Hippocampal formation (tissue), 2 donors: ENCODE measurements at places on chromosomes 7 and 10.

- no peak for DNase-seq
These were observed 248.5 kb upstream of the GRB10 start for GRCh38 chr7:51031216-51031615.

- DNase-seq: no peak
These were observed 284.3 kb downstream of the SORCS3 start for GRCh38 chr10:104925232-104925851.

- no peak for DNase-seq
These were observed 150.2 kb upstream of the EEPD1 start for GRCh38 chr7:36002900-36003299.

DNA sequence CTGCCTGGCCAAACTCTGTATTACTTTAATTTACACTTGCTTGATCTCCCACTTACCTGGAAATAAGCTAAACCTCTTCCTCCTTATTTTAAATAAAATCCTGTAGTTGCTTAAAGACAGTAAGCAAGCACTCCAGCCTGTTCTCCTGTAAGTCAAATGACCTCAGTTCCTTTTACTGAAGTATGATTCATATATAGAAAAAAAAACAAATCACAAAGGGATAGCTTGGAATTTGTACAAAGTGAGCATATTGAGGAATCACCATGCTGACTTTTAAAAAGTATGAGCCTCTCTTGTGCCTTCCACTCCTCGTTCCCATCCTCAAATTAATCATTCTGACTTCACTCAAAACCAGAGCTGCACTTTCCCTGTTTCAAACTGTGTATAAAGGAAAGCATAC, 52.0 kb downstream of the C10orf90 start:
- DNase-seq: no peak

DNA sequence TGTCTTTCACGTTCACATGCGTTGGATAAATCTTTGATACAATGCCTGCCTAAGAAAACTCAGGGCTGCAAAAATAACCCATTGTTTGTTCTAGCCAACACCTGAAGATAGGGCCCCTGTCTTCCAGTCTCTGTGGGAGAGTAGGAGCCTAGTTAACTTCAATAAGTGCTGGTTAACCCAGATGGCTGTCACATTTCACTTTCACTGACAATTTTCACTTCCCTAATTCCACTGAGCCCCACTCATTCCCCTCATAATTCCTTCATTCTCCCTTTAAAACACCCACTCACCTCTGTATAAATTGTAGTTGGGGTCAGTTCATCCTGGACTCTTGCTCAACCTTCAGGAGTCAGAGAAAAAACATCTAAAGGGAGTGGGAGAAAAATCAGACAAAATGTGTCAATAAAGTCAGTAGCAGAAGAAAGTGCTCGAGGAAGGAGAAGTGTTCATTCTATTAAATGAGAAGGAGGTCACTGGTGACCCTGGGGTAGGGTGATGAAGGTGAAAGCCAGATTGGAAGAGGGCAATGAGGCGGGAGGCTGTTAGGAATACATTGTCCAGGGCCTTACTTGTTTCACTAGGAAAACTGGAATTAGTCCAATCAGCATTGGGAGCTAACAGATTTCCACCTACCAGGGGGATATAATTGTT, 51.2 kb upstream of the ABI1 start:
- no peak for DNase-seq

GRCh38 chr10:119480667-119481066, 61.9 kb downstream of the RGS10 start:
- no peak for DNase-seq

DNA sequence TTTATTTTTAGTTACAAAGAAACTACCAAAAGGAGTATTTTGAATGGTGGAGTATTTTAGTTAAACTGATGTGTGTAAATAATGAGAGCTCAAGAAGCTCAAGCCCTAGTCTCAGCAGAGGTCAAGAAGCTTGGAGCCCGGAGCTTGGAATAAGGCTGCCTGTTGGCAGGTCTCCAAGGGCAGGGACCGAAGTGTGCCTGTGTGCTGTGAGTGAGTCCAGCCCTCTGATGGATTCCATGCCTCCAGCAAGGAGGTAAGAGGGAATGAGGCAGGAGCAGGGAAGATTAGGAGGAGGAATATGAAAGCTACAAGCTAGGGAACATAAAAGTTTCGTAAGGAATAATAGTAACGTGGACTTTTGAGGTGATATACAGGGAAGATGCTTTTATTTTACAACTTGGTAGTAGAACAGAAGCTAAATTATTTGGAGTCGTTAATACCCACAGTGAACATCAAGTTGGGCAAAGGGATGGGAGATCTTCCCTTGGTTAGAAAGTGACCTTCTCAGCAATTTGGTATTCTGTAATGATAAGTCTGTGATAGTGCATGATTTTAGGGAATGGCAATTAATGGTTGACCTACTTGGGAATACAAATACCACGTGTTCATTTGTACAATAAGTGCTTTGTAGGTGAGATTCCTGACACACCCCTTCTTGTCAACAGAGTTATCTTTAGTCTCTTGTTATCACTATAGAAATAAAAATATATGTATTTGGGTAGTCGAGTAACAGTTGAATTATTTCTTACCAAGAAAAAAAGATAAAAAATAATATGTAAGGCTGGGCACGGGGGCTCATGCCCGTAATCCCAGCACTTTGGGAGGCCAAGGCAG, 4.6 kb downstream of the SEC23IP start:
- DNase-seq: no peak

GRCh38 chr10:9147475-9147874, 1093.0 kb downstream of the GATA3 start:
- DNase-seq: no peak

DNA sequence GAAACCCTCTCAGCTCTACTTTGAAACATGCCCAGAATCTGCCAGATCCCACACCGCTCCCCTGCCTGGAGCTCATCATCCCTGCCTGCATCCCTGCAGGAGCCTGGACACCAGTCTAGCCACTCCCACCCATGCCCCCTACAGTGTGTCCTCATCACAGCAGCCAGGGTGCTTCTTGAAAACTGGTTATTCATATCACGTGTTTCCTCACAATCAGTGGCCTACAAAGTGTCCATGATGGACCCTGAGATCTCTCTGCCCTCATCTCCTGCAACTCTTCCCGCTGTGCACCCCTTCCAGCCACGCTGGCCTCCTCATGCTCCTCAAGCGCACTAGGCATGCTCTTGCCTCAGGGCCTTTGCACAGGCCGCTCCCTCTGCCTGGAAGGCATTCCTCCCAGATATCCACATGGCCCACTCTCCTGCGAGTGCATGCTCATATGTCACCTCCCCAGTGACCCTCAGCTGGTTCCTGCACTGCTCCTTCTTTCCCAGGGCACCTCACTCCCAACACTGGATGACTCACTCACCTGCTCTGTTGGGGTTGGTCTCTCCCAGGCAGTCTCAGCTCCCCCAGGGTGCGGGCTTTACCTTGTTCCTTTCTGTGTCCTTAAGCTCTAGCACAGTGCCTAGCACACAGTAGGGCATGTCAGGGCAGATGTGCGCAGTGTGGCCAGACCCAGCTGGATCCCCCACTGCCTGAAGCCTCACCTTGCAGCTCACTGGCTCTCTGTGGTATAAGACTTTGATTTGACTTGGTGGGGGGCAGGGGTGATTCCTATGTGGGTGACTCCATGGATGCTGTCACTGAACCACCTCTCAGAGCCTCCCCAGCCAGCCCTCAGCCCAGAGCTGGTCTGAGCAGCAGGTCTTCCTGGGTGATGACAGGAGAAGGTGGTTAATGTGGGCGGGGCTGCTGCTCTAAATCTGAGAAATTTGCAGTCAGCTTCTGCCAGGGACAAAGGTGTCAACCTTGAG, 37.3 kb downstream of the CDH23 start:
- DNase-seq: no peak

DNA sequence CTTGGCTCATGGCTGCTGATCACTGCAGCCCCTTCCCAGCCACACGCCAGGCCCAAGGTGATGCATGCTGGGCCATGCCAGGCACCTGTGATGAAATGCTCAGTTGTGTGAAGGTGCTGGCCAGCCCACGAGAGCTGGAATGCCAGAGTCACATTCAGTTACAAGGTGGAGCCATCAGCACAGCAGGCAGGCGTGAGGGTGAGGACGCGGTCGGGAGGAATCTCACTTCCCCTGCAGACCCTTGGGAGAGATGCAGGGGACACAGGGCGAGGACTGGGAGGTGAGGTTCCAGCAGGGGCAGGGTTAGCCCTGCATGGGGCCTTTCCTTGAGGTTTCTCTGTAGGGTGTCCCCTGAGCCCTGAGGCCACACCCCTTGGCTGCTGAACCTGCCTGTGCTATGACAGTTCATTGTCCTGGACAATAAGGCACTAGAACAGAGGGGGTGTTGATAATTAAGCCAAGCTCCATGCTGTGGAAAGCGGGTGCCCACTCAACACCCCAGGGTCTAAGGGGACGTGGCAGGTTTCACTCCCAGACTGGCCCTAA, 82.4 kb downstream of the ADARB2 start:
- no peak for DNase-seq

DNA sequence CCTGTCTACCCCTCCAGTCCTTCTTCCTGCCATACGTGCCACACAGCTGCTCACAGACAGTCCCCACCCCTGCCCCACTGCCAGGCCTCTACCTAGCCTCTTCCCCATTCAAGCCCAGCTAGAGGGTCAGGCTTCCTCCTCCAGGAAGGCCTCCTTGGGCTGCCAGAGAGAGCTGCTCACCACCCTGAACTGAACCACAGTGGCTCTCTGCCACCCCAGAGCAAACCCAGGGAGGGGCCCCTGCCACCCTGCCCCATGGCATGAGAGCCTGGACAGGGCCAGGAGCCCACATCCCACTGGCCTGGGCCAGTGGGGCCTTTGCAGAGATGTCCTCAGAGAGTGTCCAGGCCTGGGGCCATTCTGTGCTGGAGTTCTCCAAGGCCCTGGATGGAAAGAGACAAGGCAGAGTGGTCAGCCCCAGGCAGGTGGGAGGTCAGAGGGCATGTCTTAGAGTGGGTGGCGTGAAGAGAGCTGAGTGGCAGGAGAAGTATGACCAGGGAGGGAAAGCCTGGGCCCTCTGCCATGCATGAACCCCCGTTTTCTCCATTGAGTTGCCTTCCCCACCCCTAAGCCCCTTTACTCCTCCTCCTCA, 40.4 kb downstream of the TMEM270 start:
- DNase-seq: no peak

DNA sequence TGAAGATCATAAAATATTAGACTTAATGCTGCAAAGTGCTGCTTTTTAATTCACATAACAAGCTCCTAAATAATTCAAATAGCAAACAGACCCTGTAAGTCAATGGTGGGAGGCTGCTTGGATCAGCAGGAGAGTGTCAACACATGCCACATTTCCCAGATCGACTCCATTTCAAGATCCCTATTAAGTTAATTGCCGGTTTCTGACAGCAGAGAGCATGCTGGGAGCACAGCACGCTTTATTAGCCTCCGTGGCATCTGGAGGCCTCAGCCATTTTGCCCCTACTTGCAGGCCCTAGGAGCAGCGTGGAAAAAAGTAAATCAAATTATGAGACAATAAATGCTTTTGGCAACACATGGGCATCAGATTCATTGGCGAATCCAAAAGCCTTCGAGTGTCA, 201.0 kb downstream of the EMX2 start:
- no peak for DNase-seq

GRCh38 chr10:72276421-72277339, 3.0 kb downstream of the DDIT4 start:
- no peak for DNase-seq
